ENCODE measurements at places on chromosomes 3 and 15.
A peak's percentile ranks its signal among the peaks of the same experiment; 100 is the strongest.

- DNase-seq = peak; percentile 56
Measured at GRCh38 chr3:146536681-146537080, 7.7 kb downstream of the PLSCR1 start.

DNA sequence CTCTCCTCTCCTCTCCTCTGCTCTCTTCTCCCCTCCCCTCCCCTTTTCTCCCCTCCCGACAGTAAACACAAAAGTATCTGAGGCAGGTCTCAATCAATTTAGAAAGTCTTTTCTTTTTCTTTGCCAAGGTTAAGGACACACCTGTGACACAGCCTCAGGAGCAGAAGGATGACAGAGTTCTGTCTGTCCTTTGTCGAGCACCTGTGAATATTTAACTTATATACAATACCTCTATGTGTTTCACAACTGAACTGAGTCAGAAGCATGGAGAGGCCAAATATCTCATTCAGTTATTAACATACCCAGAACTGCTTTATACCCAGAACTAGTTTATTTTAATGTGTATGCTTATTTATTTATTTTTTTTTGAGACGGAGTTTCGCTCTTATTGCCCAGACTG, 81.1 kb upstream of the ROBO1 start:
- no peak for DNase-seq

DNA sequence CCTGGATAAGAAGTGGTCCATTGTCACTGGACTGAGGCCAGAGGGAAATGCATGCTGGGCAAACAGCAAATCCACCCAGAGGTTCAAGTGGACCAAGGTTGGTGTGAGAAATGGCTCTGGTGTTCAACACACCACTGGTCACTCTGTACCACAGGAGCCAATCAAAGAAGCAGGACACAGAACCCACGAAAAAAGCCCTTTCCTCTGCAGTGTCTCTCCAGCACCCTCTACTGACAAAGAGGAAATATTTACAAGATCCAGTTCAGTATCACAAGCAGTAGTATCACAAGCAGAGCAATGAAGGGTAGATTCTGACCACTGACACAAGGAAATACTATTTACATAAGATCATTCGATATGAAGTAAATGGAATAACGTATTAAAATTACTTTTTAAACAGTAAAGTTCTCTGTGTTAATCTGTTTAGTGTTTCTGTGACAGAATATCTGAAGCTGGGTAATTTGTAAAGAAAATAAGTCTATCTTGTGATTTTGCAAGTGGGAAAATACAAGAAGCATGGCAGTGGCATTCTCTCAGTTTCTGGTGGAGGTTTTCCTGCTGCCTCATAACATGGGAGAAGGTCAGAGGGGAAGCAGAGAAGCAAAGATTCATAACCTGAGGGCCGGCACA, 390.7 kb downstream of the EFHB start:
- DNase-seq = no peak

DNA sequence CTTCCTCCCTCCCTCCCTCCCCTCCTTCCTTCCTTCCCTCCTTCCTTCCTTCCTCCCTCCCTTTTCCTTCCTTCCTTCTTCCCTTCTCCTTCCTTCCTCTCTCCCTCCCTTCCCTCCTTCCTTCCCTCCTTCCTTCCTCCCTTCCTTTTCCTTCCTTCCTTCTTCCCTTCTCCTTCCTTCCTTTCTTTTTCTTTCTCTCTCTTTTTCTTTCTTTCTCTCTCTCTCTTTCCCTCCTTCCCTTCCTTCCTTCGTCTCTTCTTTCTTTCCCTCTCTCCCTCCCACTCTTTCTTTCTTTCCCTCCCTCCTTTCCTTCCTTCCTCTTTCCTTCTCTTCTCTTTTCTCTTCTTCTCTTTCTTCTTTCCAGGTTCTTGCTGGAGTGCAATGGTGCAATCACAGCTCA, 1.9 kb upstream of the ZNF662 start:
- no peak for DNase-seq

DNA sequence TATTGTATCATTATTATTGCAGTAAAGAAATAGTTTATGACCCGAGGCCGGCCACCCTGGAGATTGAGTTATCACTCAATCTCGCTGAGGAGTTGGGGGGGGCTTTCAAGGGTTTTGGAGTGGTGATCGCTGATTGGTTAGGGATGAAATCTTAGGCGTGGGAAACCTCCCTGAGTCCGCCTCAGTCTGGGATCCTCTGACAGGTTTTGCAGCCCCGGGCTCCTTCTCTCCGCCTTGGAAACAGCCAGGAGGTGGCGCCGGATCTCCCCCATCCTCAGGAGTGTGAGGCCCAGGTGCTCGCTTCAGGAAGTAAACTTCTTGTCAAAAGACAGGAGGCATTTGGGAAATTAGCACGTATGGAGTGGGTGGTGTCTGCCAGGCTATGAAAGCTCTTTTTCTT, 41.1 kb upstream of the SEC61A1 start:
- DNase-seq = peak; percentile 55

- DNase-seq = no peak
Measured at GRCh38 chr3:100702082-100702979, 7.0 kb upstream of the TFG start.

GRCh38 chr3:50862221-50862620, 187.5 kb downstream of the DOCK3 start:
- no peak for DNase-seq

GRCh38 chr3:25293736-25294135, 134.3 kb upstream of the RARB start:
- peak; percentile 65 for DNase-seq

DNA sequence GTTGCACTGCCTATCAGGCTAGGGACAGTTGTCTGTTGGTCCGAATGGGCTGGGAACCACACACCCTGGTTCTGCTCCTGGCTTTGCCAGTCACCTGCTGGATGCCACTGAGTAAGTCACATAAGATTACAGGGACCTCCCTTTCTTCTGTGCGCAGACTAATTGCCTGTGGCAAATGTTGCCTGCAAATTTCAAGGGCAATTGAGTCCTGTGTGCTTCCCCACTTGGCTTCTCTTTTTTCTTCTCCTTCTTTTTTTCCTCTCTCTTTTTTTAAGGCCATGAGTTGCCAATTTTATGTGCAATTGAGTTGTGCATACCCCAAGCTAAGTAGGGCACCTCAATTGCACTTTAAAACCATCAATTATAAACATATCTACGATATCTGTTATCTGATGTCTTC, 963.4 kb downstream of the MCTP2 start:
- no peak for DNase-seq

GRCh38 chr3:141331377-141332318, 36.7 kb upstream of the ZBTB38 start:
- DNase-seq = peak; percentile 94

GRCh38 chr15:90761629-90762028, 44.5 kb downstream of the BLM start:
- no peak for DNase-seq

Data from choroid plexus epithelial cell (primary cell).